Activated CD8-positive, alpha-beta memory T cell treated with anti-CD3 and anti-CD28 coated beads, Interleukin-2, amount 50 U/mL, for 48 hours (primary cell): ENCODE measurements at places on chromosomes 6 and 20.

GRCh38 chr20:50077818-50078601 lies 34.9 kb downstream of the UBE2V1 start:
- DNase-seq, result no peak

DNA sequence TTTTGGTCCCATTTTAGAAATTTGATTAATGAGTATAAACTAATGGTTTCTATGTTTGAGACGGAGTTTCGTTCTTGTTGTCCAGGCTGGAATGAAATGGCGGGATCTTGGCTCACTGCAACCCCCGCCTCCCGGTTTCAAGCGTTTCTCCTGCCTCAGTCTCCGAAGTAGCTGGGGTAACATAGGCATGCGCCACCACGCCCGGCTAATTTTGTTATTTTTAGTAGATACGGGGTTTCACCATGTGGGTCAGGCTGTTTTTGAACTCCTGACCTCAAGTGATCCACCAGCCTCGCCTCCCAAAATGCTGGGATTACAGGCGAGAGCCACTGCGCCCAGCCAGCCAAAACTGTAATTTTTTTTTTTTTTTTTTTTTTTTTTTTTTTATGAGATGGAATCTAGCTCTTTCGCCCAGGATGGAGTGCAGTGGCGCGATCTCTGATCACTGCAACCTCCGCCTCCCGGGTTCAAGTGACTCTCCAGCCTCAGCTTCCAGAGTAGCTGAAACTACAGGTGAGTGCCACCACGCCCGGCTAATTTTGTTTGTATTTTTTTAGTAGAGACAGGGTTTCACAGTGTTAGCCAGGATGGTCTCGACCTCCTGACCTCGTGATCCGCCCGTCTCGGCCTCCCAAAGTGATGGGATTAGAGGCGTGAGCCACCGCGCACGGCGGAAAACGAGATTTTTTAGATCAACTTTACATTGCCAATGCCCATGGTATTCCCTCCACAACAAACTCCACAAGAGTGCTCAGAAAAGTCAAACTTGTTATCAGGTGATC lies 127.8 kb downstream of the HFE start:
- no peak for DNase-seq

DNA sequence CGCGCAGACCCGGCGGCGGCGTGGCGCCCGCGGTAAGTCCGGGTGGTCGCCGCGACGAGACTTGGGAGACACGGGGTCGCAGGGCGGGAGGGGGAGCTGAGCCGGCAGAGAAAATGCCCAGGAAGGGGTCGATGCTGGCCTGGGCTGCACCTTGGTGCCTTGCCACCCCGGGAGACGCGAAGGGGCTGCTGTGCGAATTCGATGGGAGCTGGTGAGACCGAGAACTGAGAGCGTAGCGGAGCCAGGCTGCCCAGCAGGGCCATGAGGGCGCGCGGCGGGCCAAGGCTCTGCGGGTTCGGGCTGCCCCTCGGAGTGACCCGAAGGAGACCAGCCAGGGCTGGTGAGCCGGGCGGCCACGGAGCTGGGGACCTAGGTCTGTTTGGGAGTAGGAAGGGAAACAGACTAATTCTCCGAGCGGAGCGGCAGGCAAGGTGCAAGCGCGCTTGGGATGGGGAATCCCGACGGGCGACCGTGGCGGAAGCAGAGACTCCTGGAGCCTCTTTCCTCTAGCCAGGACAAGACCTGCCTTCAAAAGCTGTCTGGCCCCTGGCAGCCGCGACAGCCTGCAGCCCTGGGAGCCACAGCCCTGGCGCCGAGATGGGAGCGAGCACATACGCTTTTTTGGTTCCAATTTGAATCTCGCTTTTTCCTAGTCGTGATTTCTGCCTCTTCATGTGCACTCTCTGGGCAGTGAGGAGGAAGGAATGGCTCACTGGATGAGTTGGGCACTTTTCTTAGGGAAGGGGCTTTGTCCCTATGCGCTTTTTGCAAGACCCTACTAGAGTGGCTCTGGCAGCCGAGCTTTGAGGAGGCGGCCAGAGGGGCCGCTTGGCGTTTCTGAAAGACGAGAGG lies 691 bp downstream of the SYNDIG1 start:
- peak; percentile 55 for DNase-seq

- DNase-seq, result no peak
Observed at GRCh38 chr6:19998541-19998940, 161.4 kb downstream of the ID4 start.

- no peak for DNase-seq
Observed at GRCh38 chr6:26392932-26393636, 9.0 kb upstream of the BTN3A1 start.

DNA sequence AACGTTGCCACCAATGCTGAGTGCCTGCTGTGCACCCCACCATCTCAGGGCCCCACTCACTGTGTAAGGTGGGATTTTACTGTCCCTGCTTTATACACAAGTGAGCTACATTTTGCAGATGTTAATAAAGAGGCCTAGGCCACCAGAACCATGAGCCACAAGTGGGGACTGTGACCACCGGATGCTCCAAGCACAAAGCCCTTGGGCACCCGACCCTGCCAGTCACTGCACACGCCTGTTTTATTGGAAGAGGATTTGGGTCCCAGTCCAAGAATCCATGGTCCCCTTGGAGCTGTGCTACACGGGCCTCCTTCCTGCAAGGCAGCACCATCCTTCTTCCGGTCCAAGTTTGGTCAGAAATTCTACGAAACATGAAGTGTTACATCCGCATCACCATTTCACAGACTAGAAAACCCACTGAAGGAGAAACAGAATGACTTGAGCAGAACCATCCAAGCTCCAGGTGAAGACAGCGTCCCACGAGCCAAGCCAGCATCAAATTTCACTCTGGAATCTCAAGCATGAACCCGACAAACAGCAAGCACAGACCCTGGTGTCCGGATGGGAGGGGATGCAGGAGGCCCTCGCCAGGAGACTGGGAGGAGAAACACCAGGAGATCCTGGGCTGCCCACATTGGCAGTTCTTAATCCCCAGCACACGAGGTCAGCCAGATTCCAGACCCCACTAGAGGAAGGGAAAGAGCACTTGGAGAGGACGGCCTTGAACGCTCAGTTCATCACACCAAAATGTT lies 226.9 kb downstream of the DLL1 start:
- peak; percentile 29 for DNase-seq

DNA sequence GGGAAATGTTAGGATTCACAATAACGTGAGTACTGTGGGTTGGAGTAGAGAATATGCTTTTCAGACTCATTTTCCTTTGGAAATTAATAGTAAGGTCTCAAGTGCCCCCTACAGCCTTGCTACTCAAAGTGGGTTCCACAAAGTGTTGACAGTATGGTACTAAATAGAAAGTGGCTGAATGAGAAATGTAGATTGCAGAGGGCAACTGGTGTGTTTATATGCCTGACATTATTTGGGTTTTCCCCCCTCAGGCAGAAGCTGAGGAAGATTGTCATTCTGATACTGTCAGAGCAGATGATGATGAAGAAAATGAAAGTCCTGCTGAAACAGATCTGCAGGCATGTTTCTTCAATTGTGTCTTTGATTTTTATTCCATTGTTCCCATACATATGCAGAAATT lies 5.6 kb downstream of the FBXO9 start:
- no peak for DNase-seq

DNA sequence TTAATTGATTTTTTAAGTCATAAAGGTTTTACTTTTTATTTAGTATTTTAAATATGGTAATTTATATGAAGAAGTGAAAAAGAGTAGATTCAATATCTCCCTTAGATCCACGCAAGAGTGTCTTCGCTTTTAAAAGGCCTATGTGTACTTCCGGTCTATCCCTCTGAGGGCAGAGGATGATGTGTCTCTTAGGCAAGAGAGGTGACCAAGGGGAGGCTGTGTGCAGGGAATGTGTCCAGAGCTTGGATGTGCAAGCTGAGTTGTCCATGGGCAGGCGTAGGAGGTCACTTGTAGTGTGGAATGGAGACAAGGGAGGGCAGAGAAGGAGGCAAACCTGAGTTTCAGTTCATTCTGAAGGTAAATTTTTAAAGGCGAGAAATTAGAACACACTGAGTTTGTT lies 113.9 kb downstream of the CRYBG1 start:
- no peak for DNase-seq

- no peak for DNase-seq
Observed at GRCh38 chr6:51300510-51300909, 481.8 kb downstream of the TFAP2B start.

DNA sequence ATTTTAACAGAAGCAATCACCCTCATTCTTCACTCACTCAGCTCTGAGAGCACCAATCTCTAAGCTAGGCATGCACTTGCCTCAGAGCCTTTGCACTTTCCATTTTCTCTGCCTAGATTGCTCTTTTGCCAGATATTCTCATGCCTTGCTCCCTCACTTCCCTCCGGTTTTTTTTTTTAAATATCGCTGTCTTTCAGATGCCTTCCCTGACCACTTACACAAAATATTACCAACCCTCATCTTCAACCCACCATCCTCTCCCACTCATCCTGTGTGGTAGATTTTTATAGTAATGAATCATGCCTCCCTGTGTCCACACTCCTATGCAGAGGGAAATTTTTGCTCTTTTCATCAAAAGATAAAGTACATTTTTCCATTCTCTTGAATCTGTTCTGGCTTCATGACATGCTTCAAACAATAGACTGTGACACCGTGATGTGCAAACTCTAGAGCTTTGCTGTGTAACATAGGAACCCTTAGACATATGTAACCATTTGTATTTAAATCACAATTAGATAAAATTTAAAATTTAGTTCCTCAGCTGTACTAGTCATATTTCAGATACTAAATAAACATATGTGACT lies 437.1 kb downstream of the UTRN start:
- DNase-seq, result no peak

GRCh38 chr6:42372699-42373098 lies 79.0 kb downstream of the TRERF1 start:
- peak; percentile 25 for DNase-seq

DNA sequence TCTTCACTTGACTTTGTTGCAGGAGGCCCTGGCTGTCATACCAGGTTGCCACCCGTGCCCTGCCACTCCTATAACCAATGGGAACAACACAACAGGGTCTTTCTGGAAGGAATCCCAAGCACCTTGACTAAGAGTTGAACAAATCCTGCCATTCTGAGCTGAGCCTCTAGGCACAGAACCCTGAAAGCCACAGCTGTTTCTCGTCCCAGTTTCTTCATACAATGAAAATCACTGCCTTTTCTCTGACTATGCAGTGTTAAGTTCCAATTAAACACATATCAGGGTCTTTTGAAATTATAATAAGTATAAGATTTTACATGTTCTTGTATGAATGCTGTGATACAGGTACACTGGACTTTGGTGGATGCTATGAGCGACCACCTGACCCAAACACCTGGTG lies 54.4 kb downstream of the RIPOR2 start:
- DNase-seq, result no peak

DNA sequence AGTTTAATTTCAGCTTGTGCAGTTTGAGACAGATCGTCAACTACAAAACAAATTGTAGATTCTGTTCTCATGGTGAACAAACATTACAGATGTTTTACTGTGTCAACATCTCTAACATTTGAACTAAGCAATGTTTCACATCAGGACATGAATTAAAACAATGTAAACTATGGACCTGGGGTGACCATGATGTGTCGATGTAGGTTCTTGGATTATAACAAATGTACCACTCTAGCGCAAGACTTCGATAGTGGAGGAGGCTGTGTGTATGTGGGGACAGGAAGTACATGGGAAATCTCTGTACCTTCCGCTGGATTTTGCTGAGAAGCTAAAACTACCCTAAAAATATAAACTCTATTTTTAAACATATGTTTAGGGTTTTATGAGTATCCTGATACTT lies 17.1 kb downstream of the HIVEP2 start:
- no peak for DNase-seq

DNA sequence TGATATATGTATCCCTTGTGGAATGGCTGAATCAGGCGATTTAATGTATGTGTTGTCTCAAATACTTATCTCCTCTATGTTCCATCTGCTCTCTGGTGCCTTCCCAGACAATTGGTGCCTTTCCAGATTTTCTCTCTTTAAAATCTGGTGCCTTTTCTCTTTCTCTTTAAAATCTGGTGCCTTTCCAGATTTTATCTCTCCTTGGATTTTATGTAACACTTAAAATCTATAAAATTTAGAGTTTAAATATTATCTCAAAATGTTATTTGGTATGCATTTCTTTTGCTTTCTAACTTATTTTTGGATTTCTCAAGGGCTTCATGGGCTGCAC lies 116.3 kb downstream of the KIF13A start:
- no peak for DNase-seq

DNA sequence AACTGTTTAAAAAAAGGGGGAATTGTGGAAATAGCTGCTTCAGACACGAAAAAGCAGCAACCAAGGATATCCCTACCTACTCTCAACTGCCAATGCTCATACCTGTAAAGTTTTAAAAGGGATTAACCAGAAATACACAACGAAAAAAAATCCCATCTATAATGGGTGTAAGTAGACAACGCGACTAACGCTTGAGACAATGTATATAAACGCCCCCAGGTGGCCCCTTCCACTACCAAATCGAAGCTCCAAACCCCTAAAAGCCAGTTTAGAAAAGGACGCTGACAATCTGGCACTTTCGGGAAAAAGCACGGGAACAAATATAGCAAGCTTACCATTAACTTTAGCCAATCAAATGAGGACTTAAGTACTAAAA lies 94.5 kb upstream of the BTN3A2 start:
- DNase-seq, result no peak

- DNase-seq, result no peak
Observed at GRCh38 chr6:11139051-11139960, 27.8 kb upstream of the ERVFRD-1 start.

DNA sequence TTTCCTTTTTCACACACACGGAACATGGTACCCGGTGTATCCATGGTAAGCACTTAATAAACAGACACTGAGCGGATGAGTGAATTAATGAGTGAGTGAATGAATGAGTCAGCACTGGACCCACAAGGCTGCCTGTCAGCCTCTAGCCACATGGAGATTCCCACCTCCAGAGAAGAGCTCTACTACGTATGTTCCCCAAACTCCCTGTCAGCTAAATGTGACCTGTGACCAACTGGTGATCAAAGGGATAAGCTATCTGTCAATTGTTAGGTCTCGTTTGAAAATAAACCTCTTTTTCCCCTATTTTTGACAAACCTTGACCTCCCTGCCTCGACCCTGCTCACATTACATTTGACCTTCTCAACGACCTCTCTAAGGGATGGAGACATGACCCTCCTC lies 24.5 kb upstream of the TAF8 start:
- no peak for DNase-seq

GRCh38 chr20:13353261-13353945 lies 132.3 kb downstream of the ISM1 start:
- DNase-seq, result no peak

DNA sequence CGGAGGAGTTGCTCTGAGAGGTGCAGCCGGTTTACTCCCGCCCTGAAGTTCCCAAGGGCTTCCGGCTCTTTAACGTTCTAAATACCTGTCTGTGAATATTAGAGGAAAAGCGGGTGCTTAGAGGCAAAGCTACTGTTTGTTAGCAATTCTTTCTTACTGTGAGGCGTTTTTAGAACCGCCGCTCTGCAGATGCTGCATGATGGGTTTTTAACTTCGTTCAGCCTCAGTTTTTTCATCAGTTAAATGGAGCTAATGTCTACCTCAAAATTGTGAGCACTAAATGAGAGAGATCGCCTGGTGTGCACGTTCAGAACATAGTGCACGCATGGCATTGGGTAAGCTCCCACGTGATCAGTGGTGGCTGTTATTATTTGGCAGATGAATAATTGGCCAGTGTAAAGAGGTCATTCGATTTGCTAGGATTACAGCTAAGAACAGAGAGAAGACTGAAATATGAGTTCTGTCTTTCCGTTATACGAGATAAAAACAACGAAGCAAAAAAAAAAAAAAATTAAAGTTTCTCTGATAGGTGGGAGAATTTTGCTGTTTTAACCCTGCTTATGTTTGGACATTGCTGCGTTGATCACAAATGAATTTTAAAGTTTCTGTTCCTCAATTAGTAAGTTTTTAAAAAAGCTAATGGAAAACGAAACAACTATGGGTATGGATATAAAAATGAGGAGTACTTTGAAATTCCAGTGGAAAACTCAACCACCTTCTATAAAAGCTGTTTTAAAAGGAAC lies 660 bp upstream of the TFB1M start:
- peak; percentile 68 for DNase-seq
